SJSA1 (cell line): ENCODE measurements at places on chromosomes 4 and X.

DNA sequence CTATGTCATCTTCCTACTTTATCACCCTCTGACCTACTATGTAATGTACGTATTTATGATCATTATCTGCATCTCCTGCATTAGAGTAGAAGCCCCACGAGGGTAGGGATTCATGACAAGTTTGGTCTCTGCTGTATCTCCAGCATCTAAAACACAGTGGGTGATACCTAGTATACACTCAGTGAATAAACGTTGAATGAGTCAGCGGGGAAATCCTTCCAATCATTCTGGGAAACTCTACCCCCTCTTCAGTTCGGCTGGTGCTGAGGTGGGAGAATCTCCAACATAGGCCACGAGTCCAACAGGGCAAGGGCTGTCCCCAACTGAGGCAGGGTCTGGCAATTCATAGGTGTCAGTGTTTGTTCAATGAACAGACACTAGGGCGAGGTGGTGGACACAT is 74.4 kb upstream of the EFNB1 start:
- no peak for DNase-seq

DNA sequence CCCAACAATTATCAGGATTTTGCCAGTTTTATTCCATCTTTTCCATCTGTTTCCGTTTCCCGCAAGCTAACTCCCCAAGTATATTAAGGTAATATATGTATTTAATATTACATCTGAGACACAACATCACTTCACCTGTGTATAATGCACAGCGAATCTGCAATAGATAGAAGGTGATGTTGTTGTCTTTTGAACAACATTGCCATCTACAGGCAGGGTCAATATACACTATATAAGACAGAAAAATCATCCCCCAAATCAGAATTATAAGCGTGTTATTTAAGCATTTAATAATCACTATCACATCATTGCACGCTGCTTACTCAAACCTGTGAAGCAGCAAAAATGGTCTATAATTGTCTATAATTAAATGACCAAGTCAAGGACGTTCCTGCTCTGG is 1115.5 kb downstream of the NLGN4X start:
- DNase-seq, result no peak

DNA sequence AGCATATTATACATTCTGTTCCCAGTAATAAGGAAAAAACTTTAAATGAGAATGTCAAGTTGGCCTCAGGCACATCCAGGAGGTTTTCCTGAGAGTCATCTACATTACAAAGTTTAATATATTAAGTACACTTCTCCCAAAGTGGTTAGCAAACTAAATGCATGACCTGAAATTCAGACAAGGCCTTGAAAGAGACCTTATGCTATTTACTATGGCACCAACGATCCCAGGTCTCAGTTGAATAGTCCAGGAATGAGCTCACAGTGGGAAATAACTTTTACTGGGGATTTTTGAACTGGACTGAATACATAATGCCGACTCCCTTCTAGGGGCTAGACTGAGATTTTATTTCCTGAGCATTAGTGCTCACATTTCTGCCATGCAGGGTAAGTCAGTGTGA is 1577.5 kb upstream of the PCDH7 start:
- DNase-seq, result no peak

- DNase-seq, result peak; percentile 50
Measured at GRCh38 chr4:169791527-169792156, 33.9 kb upstream of the HPF1 start.

GRCh38 chr4:87270825-87271224 is 50.4 kb upstream of the KLHL8 start:
- no peak for DNase-seq
